ENCODE measurements at places on chromosomes 1 and 21. TPM values are rescaled to one million over a fixed set of nuclear protein-coding genes. Genes with fewer than 3 reads are reported as not detected.

- no peak for DNase-seq
These were observed 17.0 kb upstream of the ABCD3 start for GRCh38 chr1:94401206-94401605.

DNA sequence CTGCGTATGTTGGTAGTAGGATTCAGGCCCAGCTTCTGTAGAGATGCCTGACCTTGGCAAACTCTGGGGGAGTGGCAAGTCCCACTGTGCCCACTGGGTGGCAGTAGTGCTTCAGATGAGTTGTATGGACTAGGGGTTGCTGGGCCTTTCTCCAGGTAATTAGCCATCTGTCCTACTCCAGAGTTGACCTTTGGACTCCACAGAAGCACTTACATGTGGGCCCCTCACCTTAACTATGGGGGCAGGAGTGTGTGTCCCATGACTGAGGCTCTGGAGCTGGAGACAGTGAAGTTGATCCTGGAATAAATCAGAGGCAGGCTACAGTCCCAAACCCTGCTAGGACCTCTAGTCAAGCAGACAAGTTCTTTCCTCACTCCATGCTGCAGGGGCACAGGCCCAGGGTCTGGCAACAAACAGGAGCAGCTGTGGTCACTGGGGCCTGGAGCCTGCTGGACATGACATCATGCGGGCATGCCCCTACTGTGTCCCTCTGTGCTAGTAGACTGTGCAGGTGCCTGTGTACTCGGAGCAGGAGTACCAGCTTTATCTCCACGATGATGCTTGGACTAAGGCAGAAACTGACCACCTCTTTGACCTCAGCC, 4.6 kb downstream of the DMAP1 start:
- peak; percentile 87 for DNase-seq

GRCh38 chr1:41347276-41347675, 14.0 kb upstream of the FOXO6 start:
- DNase-seq, result no peak

The CFAP107 gene
- not detected for total RNA-seq

GRCh38 chr1:77322061-77322900, 40.5 kb downstream of the AK5 start:
- no peak for DNase-seq

GRCh38 chr1:184792450-184792969, 37.9 kb upstream of the EDEM3 start:
- DNase-seq, result peak; percentile 95

- no peak for DNase-seq
These were observed 24.5 kb downstream of the SPOCD1 start for GRCh38 chr1:31791131-31791858.

DNA sequence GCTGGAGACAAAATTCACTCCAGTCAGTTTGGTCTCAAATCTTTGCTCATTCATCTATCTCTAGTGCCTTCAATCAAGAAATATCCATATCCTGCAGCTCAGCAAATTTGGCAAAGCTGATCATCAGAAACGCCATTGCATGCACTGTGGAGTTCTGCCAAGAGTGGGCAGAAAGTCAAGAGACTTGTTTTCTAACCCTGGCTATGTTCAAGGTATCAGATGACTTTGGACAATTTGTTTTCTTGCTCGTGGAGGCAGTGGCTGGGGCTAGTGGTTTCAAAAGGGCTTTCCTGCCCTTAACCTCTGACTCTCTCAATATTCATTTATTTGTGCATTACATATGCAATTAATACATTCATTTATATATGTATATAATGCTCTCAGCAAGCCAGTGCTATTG, 12.8 kb upstream of the LRRC52 start:
- DNase-seq, result peak; percentile 33
